ENCODE measurements at places on chromosomes 2 and 18.

GRCh38 chr2:47196046-47196445, 40.9 kb upstream of the STPG4 start:
- no peak for DNase-seq

DNA sequence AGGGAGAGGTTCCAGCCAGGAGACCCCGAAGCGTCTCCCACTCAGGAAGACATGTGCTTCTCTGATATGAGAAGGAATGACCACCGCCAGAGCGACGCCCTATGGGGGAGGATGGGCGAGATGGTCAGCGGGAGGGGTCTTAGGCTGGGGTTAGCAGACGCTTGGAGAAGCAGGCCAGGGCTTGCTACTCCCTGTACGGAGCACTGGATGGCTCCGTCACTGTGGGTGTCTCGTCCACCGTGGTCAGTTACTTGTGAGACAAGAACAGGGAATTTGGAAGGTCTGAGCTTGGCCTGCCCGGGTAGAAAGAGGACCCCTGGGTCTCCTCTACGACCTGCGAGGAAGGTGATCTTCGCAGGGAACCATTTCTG, 39.8 kb downstream of the TMEM18 start:
- DNase-seq = no peak

- no peak for DNase-seq
Measured at GRCh38 chr18:2154278-2154677, 417.0 kb downstream of the METTL4 start.

DNA sequence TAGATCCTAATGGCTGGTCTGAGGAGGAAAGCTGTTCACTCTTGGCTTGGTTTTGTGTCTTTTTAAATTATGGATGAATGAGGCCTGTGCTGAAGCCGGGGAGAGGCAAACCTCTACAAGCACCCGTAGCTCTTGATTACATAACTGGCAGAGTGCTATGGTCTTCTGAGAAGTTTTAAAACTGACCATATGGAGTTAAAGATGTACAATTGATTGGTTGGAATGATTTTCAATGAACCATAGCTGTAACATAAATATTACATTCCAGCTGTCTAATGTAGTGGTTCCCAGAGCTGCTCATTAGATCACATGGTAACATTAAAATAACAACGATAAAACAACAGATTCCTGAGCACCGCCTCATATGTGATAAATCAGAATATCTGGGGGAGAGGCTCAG, 71.1 kb upstream of the MAP4K3 start:
- DNase-seq = no peak

- no peak for DNase-seq
Measured at GRCh38 chr2:207812058-207812725, 42.5 kb upstream of the FZD5 start.

GRCh38 chr2:24049485-24050021, at the start of gene FKBP1B:
Gene FKBP1B (plus strand): TSS chr2:24049741. CDS start chr2:24049850, 109 bp downstream.
- DNase-seq = no peak
